ENCODE measurements at places on chromosomes 7 and 10.
A peak's percentile ranks its signal among the peaks of the same experiment; 100 is the strongest.

DNA sequence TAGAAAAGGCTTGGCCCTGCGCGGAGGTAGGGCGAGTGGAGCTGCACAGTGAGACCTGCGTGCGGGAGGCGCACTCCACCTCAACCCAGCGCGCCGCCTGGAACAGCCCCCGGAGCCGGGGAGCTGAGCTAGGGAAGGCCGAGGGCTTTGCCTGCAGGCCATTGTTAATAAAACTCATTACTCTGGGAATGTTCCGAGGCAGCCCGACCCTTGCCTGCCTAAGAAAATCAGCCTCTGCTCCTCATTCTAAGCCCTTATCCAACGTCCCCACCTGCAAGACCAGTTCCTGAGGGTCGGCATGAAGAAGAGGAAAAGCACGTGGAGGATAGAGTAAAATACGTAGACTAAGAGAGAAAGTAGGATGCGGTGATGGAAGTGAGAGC lies 55.3 kb downstream of the C7orf25 start:
- no peak for DNase-seq

GRCh38 chr7:75737856-75738603 lies 711 bp downstream of the HIP1 start:
- no peak for DNase-seq

DNA sequence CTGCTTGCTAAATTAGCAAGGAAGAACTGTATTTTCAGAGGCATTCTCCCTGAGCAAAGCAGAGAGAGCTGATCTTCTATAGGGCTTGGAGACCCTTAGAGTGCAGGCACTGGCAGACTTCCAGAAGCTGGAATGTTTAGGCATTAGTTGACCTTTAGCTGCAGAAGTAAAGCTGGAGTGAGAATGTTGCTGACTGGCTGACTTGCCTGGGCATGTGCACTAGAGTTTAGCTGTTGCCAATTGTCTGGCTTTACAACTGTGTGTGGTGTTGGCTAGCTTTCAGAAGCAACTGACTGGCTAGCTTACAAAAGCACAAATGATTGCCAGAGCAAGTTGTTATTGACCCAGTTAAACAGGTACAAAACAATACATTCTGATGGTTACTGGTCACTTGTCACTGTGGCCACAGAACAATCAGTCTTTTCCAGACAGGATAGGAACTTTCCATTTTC lies 25.1 kb downstream of the FAM13C start:
- no peak for DNase-seq

DNA sequence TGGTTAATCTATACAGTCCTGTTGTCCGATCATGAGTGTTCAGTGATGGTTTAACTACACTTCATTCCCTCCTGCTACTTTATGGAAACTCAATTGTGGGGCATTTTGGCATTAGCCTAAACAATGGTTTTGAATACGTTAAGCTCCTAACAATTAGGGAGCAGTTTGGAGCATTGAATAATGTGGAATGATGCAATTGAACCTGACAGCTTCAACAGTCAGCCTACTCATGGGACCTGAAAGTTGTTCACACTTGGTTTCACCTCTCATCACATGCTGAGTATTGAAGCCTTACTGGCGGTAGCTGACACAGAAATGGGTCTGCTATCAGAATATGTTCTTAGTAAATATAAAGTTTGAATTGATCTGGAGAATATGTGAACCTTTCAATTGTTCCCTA lies 186.1 kb downstream of the MLLT10 start:
- DNase-seq, result no peak

DNA sequence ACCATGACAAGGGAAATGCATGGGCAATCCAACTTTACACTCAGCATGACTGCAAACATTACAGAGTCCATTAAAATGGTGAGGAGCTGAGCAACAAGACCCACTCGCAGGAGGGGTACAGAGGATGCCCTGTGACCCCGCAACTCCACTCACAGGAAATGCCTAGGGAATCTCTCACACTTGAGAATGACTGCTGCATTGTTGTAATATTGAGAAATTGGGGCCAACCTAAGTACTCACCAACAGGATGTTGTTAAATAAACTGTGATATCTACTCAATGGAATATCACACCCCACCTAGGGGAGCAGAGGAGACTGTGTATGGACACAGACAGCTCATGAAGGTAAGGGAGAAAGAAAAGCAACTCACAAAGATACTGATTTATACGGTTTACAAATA lies 53.4 kb upstream of the CAMK2B start:
- no peak for DNase-seq

DNA sequence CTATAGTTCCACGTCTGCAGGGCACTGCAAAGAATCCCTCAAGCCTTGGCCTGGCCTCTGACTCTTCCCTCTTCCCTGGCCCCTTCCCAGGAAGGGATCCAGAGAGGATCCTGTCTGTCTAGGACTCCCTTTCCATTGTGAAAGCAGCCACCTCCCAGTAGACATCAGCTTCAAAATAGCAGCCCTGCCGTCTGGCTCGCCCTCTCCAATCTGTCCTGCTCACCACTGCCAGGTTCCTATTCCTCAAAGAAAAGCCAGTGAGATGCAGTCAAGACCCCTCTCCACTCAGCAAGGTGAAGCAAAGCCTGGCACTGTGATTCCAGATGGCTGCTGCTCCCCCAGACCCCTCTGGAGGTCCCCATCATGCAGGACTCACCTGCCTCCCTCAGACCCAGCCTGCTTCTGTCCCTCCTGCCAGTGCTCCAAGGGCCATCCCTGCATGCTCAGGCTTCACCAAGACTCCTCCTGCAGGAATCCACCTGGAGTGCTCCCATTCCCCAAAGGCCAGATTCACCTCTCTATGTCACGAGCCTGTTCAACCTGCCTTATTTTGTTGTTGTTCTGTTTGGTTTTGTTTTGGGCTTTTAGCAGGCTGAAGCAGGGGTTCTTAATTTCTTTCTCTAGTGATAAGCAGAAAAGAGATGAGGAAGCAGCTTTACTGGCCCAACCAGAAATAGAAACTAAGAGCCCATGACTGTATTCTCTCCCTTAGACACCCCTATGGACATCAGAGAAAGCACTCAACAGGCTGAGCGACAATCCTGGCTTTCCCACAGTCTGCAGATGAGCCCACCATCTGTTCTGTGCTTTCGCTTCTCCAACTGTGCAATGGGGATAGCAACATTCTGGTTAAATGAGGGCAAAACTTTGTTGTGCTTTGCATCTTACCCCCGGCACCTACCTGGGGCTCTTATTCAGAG lies 305.1 kb downstream of the GRID1 start:
- DNase-seq, result no peak

- DNase-seq, result no peak
Observed at GRCh38 chr10:11684717-11685645, 57.2 kb upstream of the ECHDC3 start.

DNA sequence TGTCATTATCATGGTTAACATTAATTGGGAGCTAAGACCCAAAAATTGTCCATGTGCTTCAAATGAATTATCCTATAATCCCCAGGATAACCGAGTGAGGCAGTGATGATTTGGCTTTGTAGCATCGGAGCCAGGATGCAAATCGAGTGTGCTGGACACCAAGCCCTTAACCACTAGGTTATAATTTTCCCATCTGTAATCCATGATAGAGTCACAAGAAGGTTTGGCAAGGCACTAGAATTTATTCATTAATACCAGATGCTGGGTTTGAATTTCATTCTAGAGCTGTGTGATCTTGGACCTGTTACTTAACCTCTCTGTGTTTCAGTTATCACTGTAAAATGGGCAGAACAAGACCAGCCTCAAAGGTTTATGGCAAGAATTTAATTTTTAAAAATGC lies 21.0 kb upstream of the ITGB1 start:
- DNase-seq, result no peak

- peak; percentile 25 for DNase-seq
Observed at GRCh38 chr10:121310151-121310711, 288.0 kb downstream of the FGFR2 start.

- no peak for DNase-seq
Observed at GRCh38 chr10:97788552-97789442, 17.0 kb upstream of the SFRP5 start.

- DNase-seq, result no peak
Observed at GRCh38 chr7:30846378-30846777, 65.3 kb upstream of the AQP1 start.

GRCh38 chr10:43160046-43160920 lies 22.0 kb downstream of the CSGALNACT2 start:
- no peak for DNase-seq

- no peak for DNase-seq
Observed at GRCh38 chr10:84820120-84820519, 491.7 kb downstream of the CCSER2 start.

DNA sequence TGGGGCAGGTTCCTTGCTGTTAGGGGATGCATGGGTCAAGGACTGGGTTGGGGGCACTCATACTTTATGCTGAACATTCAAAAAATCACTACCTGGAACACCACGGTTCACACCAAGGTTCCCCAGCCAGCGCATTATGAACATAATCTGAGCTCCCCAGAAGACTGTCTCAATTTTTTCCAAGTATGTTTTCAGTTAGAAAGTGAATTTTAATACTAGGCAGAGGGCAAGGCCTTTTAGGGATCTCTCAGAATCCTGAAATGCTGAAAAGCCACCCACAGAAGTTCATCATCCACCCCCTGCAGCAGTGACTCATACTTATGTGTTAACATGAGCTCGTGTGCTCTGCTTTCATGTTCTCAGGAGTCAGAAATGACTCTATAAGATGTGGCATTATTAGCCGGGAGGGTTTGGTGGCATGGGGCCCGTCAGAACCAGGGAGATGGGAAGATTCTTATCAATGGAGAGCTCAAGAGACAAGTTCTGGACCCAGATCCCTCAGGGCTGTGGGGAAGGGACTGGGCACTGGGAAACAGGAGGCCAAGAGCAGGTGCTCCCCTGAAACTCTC lies 185.2 kb upstream of the ITGB1 start:
- no peak for DNase-seq

DNA sequence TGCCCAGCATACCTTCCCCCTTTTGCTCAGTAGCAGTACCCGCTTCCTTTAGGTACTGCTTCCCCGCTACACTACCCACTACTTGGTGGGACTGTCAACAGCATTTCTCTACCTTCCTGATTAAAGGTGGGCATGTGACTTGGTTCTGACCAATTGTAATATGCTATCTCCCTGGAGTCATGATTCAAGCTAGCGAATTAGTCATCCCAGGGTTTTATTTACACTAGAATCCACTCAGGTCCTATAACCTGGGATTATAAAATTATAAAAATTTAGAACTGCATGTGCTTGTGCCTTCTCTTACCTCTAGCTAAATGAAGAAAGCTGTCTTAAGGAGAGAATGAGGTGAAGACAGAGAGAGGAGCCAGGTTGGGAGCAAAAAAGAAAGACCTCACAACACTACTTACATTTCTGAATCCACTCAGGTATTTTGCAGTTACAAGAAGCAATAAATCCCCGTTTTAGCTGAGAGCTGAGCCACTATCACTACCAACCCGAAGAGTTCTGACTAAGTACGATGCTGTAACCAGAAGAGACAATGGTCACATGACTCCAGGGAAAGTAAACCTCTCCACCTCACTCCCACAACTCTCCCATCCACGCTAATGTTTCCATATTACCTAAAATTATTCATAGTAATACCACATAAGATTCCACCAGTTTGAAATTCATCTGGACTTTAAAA lies 9.7 kb downstream of the GBX1 start:
- no peak for DNase-seq

- no peak for DNase-seq
Observed at GRCh38 chr10:97234400-97234799, 48.6 kb upstream of the SLIT1 start.

DNA sequence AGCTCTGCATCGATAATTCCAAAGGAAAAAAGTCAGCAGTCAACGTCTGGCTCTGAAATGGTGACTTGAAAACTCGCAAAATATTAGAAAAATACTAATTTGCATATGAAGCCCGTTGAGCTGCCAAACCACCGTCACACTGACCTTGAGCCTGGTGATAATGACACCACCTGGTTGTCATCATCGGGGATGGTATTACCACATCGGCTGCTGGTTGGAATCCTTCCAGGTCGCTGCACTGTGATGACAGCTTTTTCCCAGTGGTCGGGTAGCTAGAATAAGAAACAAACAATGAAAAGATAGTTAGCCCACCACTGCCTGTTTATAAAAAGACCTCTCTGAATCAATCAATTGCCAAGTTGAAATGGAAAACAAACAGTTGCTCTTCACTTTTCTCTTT lies 41.6 kb downstream of the LAMB1 start:
- no peak for DNase-seq

- no peak for DNase-seq
Observed at GRCh38 chr7:46202379-46202778, 281.3 kb upstream of the IGFBP3 start.

GRCh38 chr7:80661729-80662128 lies 23.3 kb downstream of the CD36 start:
- DNase-seq, result no peak

DNA sequence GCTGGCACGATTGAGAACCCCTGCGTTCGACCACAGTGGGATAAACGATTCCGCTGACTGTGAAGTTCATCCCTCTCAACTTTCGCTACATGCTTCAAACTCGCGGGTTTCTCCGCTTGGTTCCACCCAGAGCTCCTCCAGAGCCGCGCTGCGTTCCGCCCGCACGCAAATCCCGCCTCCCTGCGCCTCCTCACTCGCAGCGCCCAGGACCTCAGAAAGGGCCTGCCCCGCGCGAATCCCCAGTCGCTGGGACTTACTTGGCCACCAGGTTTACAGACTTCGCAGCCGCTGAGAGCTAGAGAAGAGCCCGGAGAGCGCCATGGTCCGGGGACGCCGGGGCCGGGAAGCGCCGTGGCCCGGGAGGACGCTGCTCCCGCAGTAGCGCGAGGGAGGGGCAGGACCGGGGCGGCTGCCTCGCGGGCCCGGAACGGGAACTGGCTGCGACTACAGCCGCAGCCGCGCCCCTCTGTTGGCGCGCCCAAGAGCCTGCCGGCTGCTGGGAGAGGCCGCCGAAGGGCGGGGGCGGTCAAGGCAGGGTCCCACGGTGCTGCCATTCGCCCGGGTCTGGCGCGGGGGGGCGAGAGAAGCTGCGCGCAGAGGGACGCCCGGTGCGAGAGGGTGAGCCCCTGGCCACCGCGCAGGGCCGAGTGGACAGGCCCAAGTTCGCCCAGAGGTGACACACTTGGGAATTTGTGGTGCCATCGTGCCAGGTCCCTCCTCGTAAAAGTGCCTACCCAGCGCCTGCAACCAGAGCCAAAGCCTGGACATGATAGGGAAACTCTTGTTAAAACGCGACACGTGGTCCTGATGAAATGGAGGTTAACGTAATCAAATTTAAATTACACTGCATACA lies at the start of gene NOD1:
TSS of gene NOD1 (minus strand) at position 436 of the 853 bp plus-strand sequence. CDS start 21,863 bp downstream, outside the sequence.
- DNase-seq, result no peak
